ENCODE measurements at places on chromosomes 7 and 10.

- no peak for DNase-seq
These were observed 290.9 kb downstream of the PTPRN2 start for GRCh38 chr7:158296798-158297104.

GRCh38 chr10:77622889-77623291 is 14.7 kb downstream of the KCNMA1 start:
- DNase-seq, result no peak

- no peak for DNase-seq
These were observed 393.8 kb downstream of the EXOC4 start for GRCh38 chr7:133646472-133647315.

DNA sequence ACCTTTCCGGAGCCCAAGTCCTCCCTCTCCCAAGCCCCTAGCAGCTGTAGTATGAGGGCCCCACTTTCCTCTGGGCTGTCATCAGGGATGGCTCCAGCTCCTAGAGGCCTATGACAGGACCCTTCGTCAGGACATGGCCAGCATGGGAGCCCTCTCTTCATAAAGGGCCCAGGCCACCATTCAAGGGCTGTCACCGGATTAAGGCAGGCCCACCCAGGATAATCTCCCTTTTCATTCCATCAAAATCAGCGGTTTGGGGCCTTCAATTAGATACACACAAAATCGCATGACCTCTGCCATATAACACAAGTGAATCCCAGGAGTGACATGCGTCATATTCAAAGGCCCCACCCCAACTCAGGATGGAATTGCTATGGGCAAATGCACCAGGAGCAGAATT is 12.2 kb upstream of the GDF10 start:
- DNase-seq, result no peak

- DNase-seq, result no peak
These were observed 131.1 kb downstream of the ADARB2 start for GRCh38 chr10:1605999-1606940.

GRCh38 chr7:94630855-94631254 is 25.1 kb downstream of the SGCE start:
- DNase-seq, result no peak

DNA sequence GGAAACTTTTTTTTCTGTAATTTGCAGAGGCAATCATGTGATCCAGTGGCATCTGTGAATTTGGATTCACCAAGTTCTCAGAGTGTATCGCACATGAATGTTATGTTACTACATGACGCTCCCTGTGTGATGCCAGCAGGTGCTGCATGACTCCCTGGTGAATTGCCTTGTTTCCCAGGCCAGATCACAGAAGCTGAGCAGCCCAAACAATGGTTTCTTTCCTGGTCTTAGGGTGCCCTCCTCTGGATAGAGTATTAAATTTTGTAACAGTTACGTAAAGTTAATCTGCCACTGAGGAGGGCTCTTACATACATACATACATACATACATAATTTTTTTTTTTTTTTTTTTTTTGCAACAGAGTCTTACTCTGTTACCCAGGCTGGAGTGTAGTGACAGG is 3.6 kb downstream of the ZSCAN21 start:
- peak; percentile 26 for DNase-seq

DNA sequence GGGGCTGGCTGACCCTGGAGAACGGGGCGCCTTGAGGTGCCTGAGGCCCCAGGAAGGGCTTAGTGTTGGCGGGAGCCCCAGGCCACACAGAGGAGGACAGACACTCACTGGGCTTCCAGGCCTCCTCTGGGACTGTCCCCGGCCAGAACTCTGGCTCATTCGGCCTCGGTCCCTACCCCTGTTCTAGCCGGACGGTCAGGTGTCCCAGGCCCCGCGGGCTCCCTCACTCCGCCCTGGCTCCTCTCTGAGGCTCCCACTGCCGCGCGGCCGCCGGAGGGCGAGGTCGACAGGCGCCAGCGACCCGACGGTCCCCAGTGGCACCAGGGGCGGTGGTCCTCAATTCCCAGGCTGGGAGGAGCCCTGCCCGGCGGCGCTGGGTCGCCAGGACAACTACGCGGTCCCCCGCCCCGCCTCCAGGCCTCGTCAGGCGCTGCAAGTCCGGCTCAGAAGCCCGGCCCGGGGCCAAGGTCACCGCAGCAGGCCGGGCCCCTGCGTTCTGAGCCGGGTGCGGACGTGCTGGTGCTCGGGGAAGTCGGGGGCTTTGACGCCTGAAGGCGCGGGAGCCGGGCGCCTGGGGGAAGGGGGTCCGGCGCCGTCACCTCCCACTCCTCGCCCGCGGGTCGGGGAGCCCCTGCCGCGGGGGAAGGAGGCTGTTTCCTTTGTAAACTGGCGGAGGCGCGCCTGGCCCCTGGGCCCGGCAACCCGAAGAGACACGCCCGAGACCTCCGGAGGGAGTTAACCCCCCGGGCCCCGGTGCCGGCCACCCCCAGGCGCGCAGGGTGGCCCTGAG is 1.1 kb upstream of the PWWP2B start:
- no peak for DNase-seq

GRCh38 chr10:75165684-75166622 is 44.6 kb upstream of the VDAC2 start:
- peak; percentile 46 for DNase-seq

DNA sequence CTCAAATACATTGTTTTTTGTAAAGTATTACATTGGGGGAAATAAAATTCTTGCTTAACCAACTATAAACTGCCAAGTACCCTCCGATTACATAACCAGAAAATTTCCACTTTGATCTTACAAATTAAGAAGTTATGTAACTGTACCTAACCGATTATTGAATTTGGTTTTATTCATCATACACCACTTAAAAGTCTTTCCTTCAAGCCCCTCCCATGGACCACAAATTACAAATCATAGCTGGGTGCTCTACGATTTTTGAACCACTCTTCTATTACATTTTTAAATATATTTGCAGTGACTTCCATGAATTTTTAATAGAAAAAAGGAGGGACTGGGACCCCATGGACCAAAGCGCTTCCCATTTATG is 630 bp downstream of the ZNF680 start:
- DNase-seq, result no peak

DNA sequence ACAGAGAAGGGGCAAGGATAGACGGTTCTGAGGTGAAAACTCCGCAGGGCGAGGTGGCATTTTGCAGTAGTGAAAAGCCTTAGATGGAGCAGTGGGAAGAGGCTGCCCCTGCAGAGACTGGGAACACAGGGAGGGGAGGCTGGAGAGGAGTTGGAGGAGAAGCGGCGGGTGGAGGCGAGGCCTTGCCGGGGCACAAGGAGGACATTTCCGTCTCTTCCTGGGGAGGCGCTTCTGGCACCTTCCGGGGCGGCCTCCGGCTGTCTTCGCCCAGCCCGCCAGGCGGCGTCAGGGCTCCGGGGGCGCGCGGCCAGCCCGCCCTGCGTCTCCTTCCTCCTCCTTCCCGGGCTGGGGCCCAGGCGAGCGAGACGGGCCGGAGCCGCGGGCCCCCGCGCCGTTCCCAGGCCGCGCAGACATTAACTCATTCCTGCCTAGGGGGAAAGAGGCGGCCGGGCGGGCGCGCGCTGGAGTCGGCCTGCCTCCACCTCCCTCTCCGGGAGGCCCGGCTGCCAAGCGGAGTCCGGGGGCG is 42.7 kb downstream of the LDB3 start:
- DNase-seq, result peak; percentile 97

DNA sequence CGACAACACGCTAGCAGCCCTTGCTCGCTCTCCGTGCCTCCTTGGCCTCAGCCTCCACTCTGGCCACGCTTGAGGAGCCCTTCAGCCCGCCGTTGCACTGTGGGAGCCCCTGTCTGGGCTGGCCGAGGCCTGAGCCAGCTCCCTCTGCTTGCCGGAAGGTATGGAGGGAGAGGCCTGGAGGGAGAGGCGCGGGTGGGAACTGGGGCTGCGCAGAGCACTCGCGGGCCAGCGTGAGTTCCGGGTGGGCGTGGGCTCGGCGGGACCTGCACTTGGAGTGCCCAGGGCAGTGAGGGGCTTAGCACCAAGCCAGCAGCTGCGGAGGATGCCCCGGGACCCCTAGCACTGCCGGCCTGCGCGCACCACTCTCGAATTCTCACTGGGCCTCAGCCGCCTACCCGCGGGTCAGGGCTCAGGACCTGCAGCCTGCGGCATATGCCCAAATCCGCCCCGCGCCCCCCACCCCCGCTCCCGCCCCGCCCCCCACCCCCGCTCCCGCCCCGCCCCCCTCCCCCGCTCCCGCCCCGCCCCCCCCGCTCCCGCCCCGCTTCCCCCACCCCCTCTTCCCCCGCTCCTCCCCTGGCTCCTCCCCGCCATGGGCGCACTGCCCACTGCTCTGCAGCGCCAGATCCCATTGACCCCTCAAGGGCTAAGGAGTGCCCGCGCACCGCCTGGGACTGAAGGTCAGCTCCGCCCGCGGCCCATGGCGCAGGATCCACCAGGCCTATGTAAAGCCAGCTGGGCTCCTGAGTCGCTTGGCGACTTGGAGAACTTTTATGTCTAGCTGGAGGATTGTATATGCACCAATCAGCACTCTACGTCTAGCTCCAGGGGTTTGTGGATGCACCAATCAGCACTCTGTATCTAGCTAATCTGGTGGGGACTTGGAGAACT is 15.9 kb upstream of the ACBD5 start:
- DNase-seq, result no peak

- DNase-seq, result no peak
These were observed 2.6 kb downstream of the LDB1 start for GRCh38 chr10:102117391-102118159.

GRCh38 chr7:15652776-15653290 is 33.6 kb downstream of the MEOX2 start:
- DNase-seq, result no peak

DNA sequence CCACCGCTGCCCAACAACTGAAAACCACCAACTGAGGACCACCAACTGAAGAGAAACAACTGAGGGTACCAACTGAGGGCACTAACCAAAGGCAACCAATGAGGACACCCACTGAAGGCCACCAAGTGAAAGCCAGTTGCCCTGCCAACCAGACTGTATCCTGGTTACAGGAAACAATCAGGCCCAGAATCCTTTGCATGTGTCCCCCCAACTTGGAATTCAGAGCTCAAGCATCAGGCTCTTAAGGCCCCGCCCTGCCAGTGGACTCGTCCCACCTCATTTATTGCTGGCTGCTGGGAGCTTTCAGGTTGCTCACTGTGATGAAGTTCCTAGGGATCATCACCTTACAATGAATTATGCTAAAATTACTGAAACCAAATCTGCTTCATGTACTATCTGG is 76.6 kb upstream of the ABI1 start:
- no peak for DNase-seq

DNA sequence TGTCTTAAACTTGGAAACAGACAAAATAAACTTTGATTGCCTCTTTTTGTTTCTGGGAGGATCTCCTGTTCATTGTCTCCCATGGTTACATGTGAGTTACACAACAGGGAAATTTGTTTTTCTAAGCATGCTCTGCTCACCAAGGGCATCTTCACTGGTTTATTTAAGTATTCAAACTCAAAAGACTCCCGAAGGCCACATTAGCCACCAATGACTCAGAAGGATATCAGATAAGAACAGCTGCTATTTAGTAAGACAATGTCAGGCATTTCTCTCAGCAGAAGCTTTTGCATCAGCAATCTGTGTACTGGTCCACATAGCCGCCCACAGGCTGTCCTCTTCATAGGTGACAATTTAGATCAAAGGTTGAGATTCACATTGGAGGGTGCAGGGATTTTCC is 19.3 kb downstream of the OR6B1 start:
- no peak for DNase-seq

DNA sequence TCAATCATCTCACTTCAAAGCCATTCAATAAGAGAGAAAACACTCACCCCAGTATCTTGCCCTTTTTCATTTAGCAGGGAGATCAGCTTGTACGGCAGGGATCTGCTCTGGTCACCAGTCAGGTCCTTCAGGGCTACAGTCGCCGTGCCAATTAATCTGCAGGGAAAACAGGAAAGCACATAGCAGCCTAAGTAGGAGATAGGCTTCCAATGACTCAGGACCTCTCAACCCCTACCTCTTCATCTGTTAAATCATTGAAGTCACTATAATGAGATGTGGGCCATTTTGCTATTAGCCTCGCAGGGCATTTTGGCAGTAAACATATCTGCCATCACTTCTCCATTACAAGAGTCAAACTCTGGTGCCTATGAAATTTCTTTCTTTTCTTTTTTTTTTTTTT is 50.8 kb downstream of the MYOF start:
- no peak for DNase-seq

DNA sequence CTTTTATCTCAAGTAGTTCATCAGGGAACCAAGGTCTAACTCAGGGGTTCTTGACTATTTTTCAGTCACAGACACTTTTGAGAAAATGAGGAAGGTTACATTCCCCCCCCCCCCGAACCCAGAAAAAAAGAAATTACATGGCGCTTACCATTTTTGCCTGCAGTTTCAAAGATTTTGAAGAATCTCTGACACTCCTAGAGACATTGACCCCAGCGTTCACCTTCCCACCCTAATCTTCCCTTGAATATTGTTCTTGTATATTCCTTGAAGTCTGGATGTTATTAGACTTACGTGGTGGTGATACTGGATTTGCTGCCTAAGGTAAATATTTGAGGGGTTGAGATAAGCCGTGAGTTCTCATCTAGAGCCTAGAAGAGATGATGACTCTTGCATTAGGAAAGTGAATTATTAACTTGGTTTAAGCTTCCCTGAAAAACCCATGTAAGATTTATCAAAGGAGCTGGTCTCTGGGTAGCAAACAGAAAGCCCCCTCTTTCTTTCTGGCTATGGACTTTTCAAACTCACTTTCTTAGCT is 245.7 kb upstream of the FOXK1 start:
- no peak for DNase-seq

- DNase-seq, result no peak
These were observed 1.2 kb downstream of the COX19 start for GRCh38 chr7:974172-974571.

Measured in GM12891 (cell line).